Prostate gland (tissue), 2 donors: ENCODE measurements at places on chromosomes 6 and 20.

DNA sequence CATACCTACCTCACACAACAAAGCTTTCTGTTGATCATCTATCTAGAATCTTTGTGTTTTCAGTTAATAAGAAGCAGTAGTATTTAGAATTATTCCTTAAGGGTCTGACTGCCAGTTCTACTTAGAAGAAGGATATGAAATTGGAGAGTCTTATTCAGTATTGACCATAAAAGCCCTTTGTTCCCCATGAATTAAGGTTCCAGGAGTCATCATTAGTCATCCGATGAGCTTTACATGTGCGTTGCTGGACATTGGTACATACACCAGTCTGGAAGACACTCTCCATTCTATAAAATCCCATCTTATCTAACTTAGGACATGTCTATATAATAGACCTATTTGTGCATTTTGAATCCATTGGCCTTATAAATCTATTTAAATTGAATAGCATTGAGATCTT lies 34.4 kb upstream of the RNF217 start:
- DNase-seq = no peak

DNA sequence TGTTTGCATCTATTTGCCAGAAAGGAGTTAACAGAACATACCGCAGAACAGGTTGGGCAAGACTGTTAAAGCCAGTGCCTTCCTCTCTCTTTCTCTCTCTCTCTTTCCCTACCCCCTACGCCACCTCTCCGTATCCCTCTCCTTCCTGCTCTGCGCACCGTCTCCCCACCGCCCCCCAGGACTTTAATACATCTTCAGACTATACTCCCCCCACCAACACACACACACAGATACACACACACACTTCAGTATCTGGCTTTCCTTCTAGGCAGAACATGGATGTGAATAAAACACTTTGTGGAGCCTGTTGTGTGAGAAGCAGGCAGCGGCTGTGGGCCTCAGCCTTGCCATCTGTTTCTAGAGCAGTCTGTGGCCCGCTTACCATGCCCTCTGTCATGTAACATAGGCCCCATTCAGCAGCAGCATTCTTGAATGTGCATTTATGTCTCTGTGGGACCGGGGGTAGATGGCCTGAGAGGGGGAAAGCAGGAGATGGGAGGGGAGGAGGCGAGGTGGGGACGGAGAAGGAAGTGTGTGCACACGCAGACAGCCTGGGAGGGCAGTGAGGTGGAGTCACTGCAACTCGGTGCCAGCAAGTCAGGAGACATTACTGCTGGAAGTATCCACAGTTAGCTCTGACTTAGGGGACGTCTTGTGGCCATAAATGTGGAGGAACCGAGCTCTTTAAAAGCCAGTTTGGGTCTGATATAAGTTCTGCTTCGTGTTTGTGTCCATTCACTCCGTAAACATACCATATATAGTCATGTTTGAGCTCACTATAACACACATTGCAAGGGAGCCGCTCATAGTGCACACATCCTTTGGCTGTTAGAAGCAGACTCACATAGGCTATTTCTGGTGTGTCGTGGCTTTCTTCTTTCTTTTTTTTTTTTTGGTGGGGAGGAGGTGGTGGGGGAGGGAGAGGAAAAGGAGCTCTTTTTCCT lies 38.4 kb downstream of the RREB1 start:
- peak; percentile 90 for DNase-seq

DNA sequence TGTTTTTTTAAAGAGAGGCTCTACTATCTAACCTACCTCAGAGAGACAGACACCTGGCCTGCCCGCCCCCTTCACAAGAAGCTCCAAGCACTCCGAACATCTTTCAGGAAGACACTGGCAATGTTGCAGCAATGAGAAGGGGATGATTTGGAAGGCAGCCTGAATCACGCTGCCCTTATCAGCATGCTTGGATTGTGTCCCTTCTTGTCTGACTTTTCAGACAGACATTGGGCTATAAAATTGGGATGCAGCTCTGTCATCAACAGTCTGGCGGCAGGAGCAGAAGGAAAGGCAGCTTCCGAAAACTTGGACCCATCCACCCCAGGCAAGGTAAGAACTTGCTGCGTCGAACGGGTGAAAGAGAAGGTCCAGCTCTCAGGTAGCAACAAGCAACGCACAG lies 56.0 kb downstream of the CDK5RAP1 start:
- no peak for DNase-seq

GRCh38 chr6:67068781-67069180 lies 1361.8 kb upstream of the EYS start:
- DNase-seq = no peak

- DNase-seq = no peak
These were observed 130.3 kb downstream of the FIG4 start for GRCh38 chr6:109821428-109821827.

GRCh38 chr6:122033564-122034181 lies 365.8 kb upstream of the HSF2 start:
- DNase-seq = peak; percentile 14

DNA sequence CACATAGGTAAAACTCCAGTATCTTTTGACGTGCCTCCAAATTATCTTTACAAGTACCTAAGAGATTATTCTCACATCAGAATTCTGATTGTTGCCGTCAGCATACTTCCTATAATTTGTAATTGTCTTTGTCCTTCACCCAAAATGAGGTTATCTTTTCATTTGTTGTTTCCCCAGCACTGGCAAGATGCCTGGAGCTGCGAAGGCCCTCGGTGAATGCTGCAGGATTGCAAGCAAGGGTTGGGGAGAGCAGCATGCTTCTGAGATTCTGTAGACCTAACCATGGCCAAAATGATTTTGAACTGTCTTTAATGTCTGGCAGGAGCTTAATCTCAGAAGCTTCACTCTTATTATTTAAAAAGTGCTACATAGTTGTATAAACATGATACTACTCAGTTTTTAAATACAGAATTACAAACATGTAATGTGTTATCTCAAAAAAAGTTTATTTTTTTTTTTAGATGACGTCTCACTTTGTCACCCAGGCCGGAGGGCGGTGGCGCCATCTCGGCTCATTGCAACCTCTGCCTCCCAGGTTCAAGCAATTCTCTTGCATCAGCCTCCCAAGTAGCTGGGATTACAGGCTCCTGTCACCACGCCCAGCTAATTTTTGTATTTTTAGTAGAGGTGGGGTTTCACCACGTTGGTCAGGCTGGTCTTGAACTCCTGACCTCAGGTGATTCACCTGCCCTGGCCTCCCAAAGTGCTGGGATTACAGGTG lies 88.7 kb downstream of the ELOVL5 start:
- DNase-seq = no peak

DNA sequence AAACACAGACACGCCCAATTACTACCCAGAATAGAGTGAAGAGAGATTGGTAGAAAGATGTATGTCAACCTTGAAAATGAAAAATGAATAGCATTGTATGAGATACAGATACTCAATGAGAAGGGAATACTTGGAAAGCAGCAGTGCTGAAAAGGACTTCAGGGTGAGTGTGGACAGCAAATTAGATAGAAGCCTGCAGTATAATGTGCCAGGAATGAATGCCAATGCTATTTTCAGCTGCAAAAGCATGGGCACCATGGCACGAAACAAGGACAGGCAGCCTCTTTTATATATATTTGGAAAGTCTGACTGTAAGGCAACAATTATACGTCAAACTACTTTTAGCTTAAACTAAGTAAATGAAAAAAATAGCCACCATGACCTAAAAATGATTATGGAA lies 118.2 kb downstream of the PTCHD4 start:
- no peak for DNase-seq

DNA sequence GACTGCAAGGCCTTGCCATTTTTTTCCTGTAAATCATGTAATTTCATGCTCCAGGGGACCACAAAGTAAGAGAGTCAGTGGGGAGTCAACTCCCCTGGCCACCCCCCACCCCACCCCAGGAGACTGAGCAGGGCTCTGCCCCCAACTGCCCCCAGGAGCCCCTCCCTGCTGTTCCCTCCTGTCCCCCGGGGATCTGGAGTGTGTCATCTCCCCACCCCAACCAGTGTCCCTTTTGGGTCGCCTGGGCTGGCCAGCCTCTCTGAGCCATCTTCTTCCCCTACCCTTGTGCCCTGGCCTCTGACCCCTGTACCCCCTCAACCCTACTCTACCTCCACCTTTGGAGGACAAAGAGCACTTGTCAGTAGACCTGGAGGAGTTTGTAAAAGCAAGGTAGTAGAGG lies 29.4 kb downstream of the FOXP4 start:
- no peak for DNase-seq

GRCh38 chr20:47989957-47990356 lies 204.7 kb upstream of the SULF2 start:
- DNase-seq = peak; percentile 7

DNA sequence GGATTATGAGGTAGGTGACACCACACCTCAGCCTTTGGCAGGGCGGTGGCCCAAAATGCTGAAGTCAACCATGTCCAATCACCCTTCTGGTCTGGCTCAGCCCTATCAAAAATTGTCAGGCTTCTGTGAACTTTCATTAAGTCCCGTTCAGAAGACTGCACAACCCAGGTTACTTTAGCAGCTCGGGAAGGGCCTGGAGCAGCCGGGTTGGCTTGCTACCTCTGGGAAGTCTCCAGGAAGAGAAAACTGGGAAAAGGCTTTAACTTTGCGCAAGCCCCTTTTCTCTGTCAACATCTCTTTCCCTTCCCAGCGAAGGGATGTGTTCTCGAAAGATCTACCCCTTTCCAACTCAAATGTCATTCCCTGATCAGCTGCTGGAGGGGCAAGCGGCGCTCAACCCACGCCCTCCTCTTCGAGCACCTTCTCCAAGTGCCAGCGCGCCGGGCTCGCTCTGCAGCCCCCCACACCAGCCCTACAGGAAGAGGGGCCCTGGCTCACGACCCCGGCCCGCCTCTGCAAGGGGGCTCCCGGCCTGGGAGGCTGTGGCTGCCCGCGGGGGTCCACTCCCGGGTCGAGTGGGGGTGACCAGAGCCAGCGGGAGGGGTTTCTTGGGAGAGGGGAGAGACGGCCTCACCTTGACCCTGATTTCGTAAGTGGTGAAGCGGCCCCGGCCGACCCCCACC lies 573 bp downstream of the SNX3 start:
- peak; percentile 36 for DNase-seq

GRCh38 chr6:99425647-99426450 lies 741 bp upstream of the PNISR start:
- DNase-seq = peak; percentile 70

- DNase-seq = no peak
These were observed 108.4 kb downstream of the ARID1B start for GRCh38 chr6:156885562-156885961.

DNA sequence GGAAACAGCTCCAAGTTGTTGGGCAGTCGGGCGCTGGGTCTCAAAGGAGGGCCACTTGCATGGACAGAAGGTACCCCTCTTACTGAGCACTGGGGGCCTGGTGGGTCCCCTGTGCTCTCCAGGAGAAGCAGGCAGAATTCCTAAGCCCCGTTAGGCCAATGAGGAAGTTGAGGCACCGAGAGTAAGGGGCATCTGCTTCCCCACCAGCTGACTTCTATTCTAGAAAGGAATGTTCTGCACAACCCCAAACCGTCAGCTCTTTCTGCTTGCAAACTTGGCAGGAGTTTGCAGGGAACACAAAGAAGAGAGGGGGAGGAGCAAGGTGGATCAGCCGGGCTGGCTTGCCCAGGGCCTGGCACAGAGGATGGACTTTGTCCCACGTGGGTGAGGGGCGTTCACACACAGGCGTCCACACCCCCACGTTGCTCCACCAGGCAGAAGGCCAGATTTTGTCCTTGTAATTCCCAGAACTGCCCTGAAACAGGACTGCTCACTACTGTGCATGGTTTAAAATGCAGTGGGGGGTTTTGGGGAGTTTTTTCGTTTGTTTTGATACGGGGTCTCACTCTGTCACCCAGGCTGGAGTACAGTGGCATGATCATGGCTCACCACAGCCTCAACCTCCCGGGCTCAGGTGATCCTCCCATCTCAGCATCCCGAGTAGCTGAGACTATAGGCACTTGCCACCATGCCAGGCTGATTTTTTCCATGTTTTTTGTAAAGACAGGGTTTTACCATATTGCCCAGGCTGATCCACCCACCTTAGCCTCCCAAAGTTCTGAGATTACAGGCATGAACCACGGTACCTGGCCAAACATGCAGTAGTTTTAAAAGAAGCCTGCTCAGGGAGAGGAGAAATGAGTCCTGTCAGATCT lies 93.3 kb downstream of the SNX5 start:
- peak; percentile 97 for DNase-seq

- DNase-seq = no peak
These were observed 10.8 kb downstream of the KLHL31 start for GRCh38 chr6:53654745-53655240.

DNA sequence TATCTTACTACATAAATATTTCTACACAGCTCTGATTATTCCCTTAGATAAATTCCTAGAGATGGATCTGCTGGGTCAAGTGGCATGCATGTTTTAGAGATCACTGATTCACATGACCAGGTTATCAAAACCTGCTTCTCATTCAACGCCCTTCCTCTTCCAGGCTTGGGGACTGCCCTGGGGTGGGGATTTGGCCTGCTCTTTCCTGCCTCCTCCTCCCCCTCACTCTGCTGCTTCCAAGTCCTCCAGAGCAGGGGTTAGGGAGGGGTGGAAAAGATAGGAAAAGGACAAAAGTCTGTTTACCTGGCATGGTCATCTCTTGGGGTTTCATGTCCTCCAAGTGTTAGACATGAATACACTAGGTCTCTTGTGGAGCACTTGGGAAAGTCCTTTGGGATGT lies 105.6 kb upstream of the GPR6 start:
- DNase-seq = no peak

DNA sequence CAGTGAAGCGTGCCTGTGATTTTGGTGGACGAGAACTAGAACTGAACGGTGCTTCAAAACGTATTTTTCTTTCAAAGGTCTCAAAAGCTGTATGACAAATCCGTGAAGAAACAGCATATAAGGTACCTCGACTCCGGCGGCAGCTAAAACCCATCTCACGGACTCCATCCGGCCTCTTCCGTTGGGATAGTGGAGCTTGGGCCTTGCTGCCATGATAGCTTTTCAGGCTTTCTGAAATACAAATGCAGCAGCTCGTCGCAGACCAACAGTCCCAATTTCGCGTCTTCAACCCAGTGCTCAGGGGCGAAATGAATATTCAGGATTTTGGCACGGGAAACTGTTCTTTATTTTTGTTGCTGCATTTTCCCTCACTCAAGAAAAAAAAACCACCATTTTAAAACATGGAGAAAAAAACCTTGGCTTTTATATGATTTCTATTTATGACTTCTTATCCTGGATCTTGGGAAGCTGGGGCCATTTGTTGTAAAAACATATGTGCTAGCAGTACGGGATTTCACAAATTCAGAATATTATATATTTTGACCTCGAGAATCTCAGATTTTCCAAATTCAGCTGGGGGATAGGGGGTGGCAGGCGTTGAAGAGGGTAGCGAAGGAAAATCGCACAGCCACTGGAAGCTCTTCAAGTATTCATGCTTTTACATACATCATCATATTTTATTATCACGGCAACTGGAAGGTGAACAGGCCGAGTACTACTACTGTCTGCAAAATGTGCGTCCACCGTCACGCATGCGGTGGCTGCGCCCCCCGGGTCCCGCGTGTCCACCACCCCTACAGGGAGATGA lies 849 bp downstream of the GSTA4 start:
- peak; percentile 31 for DNase-seq

- DNase-seq = no peak
These were observed 8.8 kb upstream of the CD83 start for GRCh38 chr6:14108571-14109410.
